Activated naive CD8-positive, alpha-beta T cell treated with anti-CD3 and anti-CD28 coated beads for 36 hours (primary cell): ENCODE measurements at places on chromosomes 16 and 17.
A peak's percentile ranks its signal among the peaks of the same experiment; 100 is the strongest.

DNA sequence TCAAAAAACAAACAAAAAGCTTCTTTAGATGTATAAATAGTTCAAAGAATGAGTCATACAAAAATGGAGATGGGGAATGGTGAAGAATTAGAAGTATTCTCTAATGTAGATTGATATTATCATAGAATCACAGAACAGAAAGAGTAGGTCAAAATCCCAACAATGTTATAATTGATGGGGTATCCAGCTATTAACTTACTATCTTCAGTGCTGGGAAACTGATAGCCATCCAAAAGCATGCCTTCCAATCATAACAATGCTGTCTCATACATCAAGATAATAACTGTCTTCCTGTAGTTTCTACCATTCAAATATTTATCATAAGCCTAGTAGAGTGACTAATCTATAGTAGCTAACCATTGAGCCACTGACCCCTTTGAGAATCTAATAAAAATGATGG lies 26.7 kb upstream of the GNAO1 start:
- no peak for DNase-seq
- peaks cover 3% of the 10 kb centered on the region for H3K4me1 ChIP-seq
- no peak overlapping the region for H3K4me3 ChIP-seq
- H3K27ac ChIP-seq, result no peak overlapping the region
- peaks cover 26% of the 10 kb centered on the region for H3K27me3 ChIP-seq
- H3K36me3 ChIP-seq, result no peaks in the 10 kb centered on the region

- H3K4me3 ChIP-seq, result no peak overlapping the region
- no peaks in the 10 kb centered on the region for H3K27me3 ChIP-seq
- no peaks in the 10 kb centered on the region for H3K36me3 ChIP-seq
- peaks cover 5% of the 10 kb centered on the region for H3K4me1 ChIP-seq
Measured at GRCh38 chr16:4370570-4371356, 885 bp upstream of the VASN start.

DNA sequence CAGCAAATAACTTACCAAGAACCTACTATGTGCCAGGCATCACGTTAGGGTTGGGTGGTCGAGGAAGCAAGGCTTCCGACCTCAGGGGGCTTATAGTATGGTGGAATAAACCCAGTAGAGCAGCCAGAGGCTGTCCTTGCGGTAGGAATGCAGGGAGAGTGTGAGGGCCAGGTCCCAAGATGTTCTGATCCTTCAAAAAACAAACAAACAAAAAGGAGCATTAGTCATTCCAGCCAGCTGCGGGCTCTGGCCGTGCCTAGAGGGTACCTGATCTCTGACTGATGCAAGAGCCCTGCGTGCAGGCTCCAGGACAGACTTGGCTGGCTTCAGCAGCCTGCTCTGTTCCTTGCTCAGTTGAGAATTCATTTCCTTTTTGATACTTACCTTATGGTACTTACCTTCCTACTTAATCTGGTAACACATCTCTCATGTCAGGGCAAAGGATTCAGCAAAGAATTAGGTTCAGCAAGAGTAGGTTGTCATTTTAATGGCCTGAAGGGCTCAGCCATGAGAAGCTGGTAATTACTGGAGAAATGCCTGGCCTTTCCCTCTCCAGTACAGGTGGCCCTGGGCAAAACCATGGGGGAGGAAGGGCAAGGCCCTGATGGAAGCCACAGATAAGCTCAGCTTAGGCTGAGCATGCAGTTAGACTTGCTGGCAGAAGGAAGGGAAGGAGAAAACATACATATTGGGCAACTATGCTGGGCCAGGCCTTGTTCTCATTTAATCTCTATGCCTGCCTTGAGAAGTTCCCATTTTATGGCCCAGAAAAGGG lies 18.4 kb downstream of the CYB5D2 start:
- H3K27me3 ChIP-seq, result no peaks in the 10 kb centered on the region
- DNase-seq, result no peak
- peak overlapping the region; percentile 11 for H3K27ac ChIP-seq
- H3K4me1 ChIP-seq, result no peaks in the 10 kb centered on the region

DNA sequence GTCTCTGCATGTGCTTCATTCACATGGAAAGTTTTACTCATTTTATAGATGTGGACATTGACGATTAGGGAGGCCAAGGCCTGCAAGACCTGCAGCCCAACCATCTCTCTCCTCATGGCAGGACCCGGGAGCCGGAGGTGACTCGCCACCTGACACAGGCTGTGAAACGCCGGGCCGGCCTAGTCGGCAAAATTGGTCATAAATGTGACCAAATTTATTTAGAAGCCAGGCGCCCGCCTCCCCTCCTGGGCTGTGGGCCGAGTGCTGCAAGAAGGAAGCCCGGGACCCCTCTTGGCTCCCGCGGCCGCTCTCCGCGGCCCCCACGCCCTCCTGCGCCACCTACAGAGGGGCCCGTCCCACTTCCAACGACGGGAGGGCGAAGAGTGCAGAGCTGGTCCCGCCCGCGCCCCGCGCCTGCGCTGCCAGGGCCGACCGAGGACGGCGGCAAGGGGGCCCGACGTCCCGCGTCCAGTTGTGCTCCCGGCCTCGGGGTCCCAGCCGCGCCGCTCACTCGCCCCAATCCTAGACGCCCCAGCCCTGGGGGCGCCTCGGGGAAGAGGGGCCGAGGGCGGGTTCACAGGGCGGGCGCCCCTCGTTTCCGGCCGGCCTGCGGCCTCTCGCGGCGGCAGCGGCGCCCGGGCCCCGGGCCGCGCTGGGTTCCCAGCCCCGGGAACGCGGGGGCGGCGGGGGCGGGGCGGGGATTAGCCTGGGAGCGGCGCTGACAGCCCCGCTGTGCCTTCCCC lies 47.5 kb downstream of the WNT3 start:
- peak; percentile 59 for DNase-seq
- peak overlapping the region; percentile 55 for H3K4me3 ChIP-seq
- peaks cover 12% of the 10 kb centered on the region for H3K4me1 ChIP-seq
- no peak overlapping the region for H3K27ac ChIP-seq
- no peaks in the 10 kb centered on the region for H3K36me3 ChIP-seq

GRCh38 chr16:9428355-9429005 lies 337.0 kb downstream of the HAPSTR1 start:
- H3K27me3 ChIP-seq, result no peaks in the 10 kb centered on the region
- no peaks in the 10 kb centered on the region for H3K36me3 ChIP-seq
- H3K4me3 ChIP-seq, result no peak overlapping the region
- no peak overlapping the region for H3K27ac ChIP-seq
- no peaks in the 10 kb centered on the region for H3K4me1 ChIP-seq

- no peaks in the 10 kb centered on the region for H3K27me3 ChIP-seq
- no peak overlapping the region for H3K4me3 ChIP-seq
- peaks cover 16% of the 10 kb centered on the region for H3K4me1 ChIP-seq
- H3K27ac ChIP-seq, result no peak overlapping the region
Measured at GRCh38 chr16:12679660-12680272, 123.9 kb downstream of the CPPED1 start.

GRCh38 chr17:45031231-45032173 lies 19.9 kb downstream of the DCAKD start:
- H3K27me3 ChIP-seq, result no peaks in the 10 kb centered on the region
- H3K36me3 ChIP-seq, result peaks cover 12% of the 10 kb centered on the region
- DNase-seq, result no peak
- peaks cover 7% of the 10 kb centered on the region for H3K4me1 ChIP-seq
